ENCODE measurements at places on chromosomes 13 and 19. TPM values are rescaled to one million over a fixed set of nuclear protein-coding genes. Genes with fewer than 3 reads are reported as not detected.

- no peak for DNase-seq
These were observed 26.0 kb downstream of the NAXD start for GRCh38 chr13:110641055-110642015.

DNA sequence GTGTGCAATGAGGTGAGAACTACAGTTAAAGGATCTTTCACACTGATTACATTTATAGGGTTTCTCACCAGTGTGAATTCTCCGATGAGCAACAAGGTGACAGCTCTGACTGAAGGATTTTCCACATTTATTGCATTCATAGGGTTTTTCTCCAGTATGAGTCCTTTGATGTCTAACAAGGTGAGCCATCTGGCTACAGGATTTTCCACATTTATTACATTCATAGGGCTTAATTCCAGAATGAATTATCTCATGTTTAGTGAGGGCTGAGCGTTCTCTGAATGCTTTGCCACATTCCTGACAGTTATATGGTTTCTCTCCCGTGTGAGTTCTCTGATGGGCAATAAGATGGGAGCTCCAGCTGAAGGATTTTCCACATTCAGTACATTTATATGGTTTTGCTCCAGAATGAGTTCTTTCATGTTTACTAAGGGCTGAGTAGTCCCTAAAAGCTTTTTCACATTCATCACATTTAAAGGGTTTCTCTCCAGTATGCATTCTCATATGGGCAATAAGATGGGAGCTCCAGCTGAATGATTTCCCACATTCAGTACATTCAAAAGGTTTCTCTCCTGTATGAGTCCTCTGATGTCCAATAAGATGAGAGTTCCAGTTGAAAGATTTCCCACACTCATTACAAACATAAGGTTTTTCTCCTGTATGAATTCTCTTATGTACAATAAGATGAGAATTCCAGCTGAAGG is 4.4 kb upstream of the C19orf18 start:
- no peak for DNase-seq

DNA sequence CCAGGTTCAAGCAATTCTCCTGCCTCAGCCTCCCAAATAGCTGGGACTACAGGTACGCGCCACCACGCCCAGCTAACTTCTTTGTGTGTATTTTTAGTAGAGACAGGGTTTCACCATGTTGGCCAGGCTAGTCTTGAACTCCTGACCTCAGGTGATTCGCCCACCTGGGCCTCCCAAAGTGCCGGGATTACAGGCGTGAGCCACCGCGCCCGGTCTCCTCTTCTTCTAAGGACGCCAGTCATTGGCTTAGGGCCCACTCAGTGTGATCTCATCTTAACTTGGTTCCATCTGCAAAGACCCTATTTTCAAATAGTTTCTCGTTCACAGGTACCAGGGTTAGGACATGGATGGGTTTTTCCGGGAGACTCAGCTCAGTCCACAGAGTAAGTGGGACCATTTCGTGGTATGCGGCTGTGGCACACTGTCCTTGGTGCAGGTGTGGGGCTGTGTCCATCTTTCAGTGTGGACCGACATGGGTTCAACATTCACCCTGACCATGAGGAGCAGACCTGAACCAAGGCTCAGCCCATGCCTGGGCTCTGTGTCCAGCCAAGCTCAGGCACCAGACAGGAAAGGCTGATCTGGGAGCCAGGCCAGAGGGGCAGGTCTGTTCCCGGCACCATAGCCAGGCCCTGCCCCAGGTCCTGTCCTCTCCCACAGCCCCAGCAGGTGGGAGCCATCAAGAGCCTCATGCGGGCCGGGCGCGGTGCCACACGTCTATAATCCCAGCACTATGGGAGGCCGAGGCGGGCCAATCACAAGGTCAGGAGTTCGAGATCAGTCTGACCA is 2.8 kb upstream of the MKNK2 start:
- no peak for DNase-seq

The TTC9B gene
- total RNA-seq, result not detected
